ENCODE measurements at places on chromosomes 1 and 21.

DNA sequence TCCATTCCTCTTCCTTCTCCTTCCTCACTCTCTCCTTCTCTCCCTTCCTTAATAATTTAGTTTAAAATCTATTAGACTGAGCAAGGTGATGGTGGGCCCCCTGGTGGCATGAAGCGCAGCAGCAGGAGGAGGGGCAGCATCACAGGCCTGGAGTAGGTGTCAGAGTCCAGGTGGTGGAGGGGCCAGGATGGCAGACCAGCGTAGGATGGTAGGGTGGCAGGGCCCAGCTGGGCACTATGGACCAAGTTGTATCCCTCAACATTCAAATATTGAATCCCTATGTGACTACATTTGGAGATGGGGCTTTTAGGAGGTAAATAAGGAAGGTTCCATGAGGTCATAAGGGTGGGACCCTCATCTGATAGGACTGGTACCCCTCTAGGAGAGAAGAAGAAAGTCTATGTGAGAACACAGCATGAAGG is 61.0 kb downstream of the WDR4 start:
- DNase-seq, result peak; percentile 67

DNA sequence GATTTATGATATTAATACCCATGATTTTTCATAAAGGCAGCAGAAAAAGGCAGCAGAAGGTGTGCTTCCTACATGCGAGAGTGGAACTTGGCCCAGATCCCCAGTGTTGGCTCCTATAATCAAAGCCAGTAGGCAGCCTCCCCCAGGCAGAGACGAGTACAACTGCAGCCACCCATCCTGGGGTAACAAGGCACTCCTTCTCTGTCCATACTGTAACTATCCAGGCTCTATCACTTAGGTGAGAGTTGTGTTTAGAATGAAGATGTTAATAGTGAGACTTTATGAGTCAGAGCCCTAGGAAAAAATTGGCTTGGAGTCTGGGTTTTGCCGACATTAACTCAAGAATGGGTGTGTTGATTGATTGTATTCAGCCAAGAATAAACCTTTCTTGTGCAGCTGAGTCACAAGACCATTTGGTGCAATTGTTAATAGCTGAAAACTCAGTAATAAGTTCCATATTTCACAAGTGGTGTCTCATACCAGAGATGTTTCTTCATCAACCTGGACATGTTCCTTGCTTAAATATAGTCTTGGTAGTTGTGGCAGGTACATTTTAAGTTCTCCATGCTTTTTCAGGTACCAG is 322.3 kb downstream of the DUSP10 start:
- DNase-seq, result peak; percentile 84

DNA sequence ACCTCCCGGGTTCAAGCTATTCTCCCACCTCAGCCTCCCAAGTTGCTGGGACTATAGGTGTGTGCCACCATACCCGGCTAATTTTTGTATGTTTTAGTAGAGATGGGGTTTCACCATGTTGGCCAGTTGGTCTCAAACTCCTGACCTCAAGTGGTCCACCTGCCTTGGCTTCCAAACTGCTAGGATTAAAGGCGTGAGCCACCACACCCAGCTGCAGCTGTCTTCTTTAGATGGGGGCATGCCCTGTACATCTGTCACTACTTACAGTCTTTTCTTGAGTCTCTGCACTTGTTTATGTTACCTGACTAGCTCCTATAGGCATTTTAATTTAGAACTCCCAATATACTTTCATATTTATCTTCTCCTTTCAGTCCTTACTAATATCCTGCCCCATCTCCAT is 64.2 kb downstream of the SELENOF start:
- no peak for DNase-seq

DNA sequence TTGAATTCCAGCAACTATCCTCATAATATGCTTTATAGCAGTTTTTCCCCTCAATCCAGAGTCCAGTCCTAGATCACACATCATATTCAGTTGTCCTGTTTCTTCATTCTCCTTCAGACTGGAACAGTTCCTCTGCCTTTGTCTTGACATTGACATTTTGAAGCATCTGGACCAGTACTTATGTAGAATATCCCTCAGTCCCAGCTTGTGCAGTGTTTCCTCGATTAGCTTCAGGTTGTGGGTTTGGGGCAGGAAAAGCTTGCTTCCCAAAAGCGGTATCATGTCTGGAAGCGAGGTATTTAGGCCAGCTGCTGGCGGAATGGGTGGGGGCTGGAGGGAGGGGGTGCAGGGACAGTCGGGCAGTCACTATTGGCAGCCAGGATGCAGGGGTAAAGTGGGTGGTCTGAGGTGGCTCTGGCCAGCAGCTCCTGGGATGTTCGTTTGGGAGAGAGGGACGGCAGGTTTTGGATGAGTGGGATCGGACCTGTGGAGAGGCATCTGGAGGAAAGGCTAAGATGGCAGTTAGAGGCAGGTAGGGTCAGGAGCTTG is 6.5 kb downstream of the THEMIS2 start:
- DNase-seq, result no peak
